ENCODE measurements at places on chromosomes 1 and 21.

- no peak for DNase-seq
Measured at GRCh38 chr1:100704473-100704872, 15.1 kb upstream of the VCAM1 start.

DNA sequence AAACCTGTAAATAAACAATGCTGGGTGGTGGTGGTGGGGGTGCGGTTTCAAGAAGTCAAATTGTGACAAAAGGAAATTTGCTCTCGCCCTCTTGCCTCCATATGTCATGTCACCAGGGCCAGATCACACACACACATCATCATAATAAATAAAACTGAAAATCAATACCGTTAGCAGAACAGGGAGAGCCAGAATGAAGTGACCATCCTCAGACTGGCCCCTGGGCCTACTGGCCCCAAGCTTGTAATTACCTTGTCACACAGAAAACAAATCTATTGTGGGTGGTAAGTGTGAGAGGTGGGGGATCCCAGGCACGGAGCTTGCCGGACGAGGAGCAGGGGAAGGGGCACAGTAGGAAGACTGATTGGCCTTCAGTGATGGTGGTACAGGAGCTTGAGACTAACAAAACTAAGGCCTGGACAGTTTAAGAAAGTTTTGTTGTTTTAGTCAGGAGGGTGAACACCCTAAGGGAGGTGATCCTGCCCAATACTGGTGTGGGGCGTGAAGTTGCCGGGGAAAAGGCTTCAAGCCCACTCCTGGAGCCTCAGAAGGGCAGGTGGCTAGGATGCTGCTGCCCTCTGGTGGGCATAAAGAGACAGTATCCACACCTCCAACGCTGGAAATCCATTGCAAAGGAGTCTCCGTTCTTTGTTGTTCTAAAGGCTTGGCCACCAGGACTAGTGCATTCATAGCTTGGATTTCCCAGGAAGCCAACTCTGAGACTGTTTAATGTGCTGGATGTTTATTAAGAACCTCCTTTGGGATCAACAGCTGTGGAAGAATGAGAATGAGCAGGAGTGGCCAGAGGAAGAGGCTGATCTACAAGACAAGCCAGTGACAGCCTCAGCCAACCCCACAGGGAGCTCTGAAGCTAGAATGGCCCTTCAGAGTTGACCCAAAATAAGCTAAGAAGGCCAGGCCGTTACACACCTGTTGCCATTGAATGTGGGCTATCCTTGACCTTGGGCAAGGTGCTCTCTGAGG is 8.1 kb upstream of the C1orf216 start:
- DNase-seq = peak; percentile 50

DNA sequence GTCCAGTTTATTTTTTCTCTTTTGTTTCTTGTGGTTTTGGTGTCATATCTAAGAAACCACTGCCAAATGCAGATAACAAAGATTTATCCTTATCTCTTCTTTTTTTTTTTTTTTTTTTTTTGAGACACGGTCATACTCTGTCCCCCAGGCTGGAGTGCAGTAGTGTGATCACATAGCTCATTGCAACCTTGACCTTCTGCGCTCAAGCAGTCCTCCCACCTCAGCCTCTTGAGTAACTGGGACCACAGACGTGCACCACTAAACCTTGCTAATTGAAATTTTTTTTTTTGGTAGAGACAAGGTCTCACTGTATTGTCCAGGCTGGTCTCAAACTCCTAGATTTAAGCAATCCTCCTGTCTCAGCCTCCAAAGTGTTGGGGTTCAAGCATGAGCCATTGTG is 8.9 kb downstream of the SLC66A1 start:
- no peak for DNase-seq

DNA sequence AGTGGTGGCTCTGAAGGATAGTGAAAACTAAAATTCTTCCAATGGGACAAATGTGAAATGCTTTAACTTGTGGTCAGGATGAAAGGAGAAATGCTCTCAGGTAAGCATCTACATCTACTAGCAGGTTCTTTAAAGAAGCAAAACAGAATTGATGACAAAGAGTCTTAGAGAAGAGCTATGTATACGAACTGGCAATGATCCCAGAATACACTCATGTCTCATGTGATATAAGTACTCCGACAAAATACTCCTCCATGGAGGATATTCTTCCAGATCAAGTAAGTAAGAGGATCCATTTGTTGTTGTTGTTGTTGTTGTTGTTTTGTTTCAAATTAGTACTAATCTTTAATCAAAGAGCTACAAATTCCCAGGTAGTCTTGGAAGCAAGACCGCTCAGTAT is 174.0 kb upstream of the ATP1B1 start:
- no peak for DNase-seq

DNA sequence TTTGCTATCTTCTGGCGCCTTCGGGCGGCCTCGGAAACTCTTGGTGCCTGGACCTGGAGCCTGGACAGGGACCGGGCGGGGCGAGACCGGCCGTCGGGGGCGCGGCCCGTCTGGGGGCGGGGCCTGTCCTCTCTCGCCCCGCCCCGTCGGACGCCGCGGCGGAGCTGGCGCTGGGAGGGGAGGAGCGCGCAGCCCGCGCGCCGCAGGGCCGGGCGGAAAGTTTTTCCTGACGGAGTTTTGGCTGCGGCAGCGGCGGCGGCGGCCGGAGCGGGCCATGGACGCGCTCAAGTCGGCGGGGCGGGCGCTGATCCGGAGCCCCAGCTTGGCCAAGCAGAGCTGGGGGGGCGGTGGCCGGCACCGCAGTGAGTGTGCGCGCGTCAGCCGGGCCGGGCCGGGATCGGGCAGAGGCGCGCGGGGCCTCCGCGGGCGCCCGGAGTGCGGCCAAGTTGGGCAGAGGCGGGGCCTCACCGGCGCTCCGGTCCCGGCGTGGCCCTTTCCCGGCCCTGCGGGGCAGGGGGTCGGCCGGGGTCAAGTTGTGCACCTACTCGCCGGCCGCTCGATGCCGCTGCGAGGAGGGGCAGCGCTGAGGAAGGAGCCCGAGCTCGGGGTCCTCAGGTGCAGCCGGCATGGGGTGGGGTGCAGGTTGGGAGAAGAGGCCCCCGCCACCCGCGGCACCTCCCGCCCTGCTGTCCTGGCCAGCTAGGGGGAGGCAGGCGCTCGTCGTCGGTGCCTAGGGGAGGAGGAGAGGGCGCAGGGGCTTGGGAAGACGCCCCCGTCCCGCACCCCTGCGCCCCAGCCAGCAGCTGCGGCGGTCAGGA is at the start of gene LDLRAP1:
TSS of gene LDLRAP1 (plus strand) at position 182 of the 818 bp plus-strand sequence. CDS start at position 275, 93 bp downstream.
- peak; percentile 76 for DNase-seq

Measured in activated CD4-positive, alpha-beta T cell treated with anti-CD3 and anti-CD28 coated beads for 48 hours (primary cell).